NCI-H187 (cell line): ENCODE measurements at places on chromosomes 2 and 18.

- DNase-seq: no peak
Measured at GRCh38 chr2:173239644-173240043, 115.0 kb upstream of the CDCA7 start.

- no peak for DNase-seq
Measured at GRCh38 chr2:178075006-178075326, 2.4 kb upstream of the PDE11A start.

DNA sequence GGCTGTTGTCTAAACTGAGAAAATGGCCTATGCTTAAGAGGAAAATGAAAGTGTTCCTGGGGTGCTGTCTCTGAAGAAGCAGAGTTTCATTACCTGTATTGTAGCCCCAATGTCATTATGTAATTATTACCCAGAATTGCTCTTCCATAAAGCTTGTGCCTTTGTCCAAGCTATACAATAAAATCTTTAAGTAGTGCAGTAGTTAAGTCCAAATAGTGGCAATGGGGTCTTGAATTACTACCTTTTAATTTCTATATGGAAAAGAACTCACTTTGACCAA lies 13.8 kb upstream of the ALLC start:
- no peak for DNase-seq

- DNase-seq: no peak
Measured at GRCh38 chr2:76274160-76274559, 563.4 kb upstream of the GCFC2 start.

GRCh38 chr2:127275356-127275755 lies 18.6 kb downstream of the ERCC3 start:
- no peak for DNase-seq
